ENCODE measurements at places on chromosomes 1 and 21.

DNA sequence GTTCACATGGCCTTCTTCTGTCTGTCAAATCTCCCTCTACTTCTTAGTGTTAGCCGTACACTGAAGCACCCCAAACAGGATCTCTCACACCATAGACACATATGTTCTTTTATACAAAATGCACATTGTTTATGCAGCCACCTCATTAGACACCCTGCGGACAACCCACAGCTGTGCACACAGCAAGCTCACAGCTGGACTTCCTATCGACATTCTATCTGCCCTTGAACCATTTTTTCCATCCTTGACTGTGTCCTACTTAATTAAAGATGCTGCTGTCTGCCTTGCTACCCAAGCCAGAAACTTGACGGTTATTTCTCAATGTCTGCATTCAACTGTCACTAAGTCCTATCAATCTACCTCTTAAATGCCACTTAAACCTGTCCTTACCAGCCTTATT lies 3.2 kb upstream of the ZBTB21 start:
- peaks cover 2% of the 10 kb centered on the region for H3K36me3 ChIP-seq
- H3K27ac ChIP-seq, result no peak overlapping the region
- DNase-seq, result no peak
- H3K27me3 ChIP-seq, result peaks cover 23% of the 10 kb centered on the region
- peaks cover 6% of the 10 kb centered on the region for H3K4me1 ChIP-seq

GRCh38 chr1:95278173-95279006 lies 44.4 kb downstream of the RWDD3 start:
- no peaks in the 10 kb centered on the region for H3K4me1 ChIP-seq
- H3K36me3 ChIP-seq, result no peaks in the 10 kb centered on the region
- peaks cover 2% of the 10 kb centered on the region for H3K27me3 ChIP-seq
- H3K4me3 ChIP-seq, result no peak overlapping the region

DNA sequence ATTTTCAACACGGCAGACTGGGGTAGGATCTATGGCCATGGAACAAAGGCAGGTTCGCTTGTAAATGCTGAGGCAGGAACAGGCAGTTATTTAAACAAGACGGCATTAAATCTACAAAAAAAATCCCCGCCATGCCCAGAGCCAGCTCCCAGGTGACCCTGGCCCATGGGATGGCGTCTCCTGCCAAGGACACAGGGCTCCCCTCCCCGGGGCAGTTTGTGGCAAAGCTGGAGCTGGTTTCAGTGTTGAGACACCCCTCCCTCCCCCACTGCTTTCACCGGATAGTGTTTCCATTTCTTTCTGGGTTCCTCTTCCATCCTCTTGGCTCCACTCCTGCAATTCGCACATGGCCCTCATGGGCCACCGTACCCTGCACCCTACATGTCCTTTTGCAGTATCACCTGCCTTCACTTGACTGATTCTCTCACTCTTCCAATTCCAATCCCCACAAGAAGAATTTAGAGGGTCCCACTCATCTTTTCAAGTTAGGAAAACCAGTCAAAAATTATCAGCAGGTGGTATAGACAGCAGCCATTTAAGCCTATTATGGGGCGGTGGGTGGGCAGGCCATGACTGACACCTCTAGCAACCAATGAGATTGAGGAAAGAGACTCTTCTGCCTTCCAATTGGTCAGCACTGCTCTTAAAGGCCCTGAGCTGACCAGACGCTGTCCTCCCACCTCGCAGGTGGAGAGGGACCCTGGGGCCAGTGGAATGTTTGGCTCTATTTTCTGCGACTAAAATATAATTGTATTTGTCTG lies 52.0 kb downstream of the OLIG1 start:
- peaks cover under 1% of the 10 kb centered on the region for H3K4me1 ChIP-seq
- no peak overlapping the region for H3K4me3 ChIP-seq
- no peak overlapping the region for H3K27ac ChIP-seq
- DNase-seq, result no peak
- no peaks in the 10 kb centered on the region for H3K36me3 ChIP-seq

DNA sequence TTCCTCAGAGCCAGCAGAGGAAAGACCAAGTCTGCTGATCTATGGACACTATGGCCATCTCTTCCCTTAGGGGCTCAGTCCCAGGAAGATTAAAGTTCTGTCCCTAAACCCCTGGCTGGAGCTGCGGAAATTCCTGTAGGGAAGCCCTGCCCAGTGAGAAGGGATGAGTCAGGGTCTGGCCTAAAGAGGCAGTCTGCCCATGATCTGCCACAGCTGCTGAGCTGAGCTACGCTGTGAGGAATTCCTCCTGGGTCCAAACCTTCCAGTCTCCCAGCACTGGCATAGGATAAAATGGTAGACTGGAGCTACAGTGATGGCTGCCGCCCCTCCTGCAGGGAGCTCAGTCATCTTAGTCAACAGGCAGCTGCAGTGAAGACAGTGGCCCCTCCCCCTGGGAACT lies 213.7 kb downstream of the BRINP2 start:
- no peak for DNase-seq
- H3K36me3 ChIP-seq, result no peaks in the 10 kb centered on the region

DNA sequence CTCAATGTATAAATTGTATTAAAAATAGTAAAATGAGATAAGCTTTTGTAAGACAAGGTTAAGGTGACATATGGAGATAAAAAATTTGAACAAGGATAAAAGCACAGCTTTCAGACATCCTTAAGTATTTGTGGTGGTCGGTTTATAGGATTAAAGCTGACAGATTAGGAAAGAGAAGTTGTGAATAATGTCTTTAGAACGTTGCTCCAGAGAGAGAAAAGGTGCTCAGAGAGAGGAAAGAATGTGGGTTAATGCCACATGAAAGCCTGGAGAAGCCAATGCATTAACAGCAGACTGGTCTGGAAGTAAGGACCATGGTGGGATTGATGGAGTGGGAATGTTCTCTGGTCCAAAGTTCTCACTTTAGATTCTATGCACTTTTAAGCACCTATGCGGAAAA lies 44.8 kb downstream of the ATP6V1G3 start:
- no peak overlapping the region for H3K4me3 ChIP-seq
- H3K27ac ChIP-seq, result no peak overlapping the region
- no peak for DNase-seq
- H3K27me3 ChIP-seq, result no peaks in the 10 kb centered on the region
- peaks cover 13% of the 10 kb centered on the region for H3K4me1 ChIP-seq

DNA sequence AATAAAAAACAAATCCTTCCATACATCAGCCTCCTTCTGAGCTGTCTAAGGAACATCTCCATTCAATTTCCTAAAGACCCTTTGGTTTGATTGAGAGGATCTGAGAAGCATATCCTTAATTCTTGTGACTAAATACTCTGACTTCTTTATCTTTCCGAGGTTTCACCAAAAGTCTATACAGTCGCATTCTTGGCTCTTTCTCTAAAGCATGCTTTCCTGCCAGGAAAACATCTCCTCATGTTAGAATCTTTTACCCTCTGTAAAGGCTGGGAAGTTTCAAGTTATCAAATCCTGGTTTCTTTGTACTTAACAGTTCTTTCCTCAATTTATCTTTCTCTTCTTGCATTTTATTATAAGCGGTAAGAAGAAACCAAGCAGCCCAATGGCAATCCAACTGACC lies 630.4 kb downstream of the PTPRC start:
- H3K27me3 ChIP-seq, result peaks cover 5% of the 10 kb centered on the region
- no peaks in the 10 kb centered on the region for H3K4me1 ChIP-seq
- no peak for DNase-seq

GRCh38 chr1:22767852-22768251 lies 57.2 kb downstream of the EPHB2 start:
- peaks cover 3% of the 10 kb centered on the region for H3K27me3 ChIP-seq
- peaks cover 7% of the 10 kb centered on the region for H3K4me1 ChIP-seq
- H3K4me3 ChIP-seq, result no peak overlapping the region
- H3K36me3 ChIP-seq, result no peaks in the 10 kb centered on the region
- H3K27ac ChIP-seq, result no peak overlapping the region
- no peak for DNase-seq

GRCh38 chr1:235259133-235259778 lies 68.7 kb downstream of the ARID4B start:
- H3K36me3 ChIP-seq, result peaks cover 12% of the 10 kb centered on the region
- no peak overlapping the region for H3K4me3 ChIP-seq
- H3K27me3 ChIP-seq, result no peaks in the 10 kb centered on the region
- DNase-seq, result no peak
- peaks cover 36% of the 10 kb centered on the region for H3K4me1 ChIP-seq
- H3K27ac ChIP-seq, result peak overlapping the region; percentile 45

DNA sequence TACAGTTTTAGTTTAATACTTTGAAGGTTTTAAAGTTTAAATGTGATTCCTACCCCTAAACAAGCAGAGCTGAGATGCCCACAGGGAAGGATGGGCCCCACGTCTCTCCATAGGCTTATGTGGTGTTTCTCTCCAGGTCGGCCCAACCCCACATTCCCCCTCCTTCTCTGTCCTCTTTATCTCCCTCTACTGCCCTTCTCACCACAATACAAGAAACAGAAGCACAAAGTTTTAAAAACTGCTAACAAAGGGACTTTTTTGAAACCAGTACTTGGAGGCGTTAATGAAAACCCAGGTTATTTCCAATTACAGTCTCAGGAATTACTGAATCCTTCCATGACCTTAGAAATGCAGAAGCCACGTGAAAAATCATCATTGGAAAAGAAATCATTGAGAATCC lies 324.0 kb downstream of the NTNG1 start:
- H3K4me1 ChIP-seq, result no peaks in the 10 kb centered on the region
- DNase-seq, result no peak
- no peak overlapping the region for H3K4me3 ChIP-seq
- no peaks in the 10 kb centered on the region for H3K36me3 ChIP-seq
- no peak overlapping the region for H3K27ac ChIP-seq

- no peak for DNase-seq
- H3K27ac ChIP-seq, result no peak overlapping the region
- peaks cover 8% of the 10 kb centered on the region for H3K4me1 ChIP-seq
These were observed 215.6 kb upstream of the B3GALT2 start for GRCh38 chr1:193402037-193402436.

GRCh38 chr21:18129526-18129925 lies 115.1 kb upstream of the CHODL start:
- H3K27ac ChIP-seq, result no peak overlapping the region
- H3K36me3 ChIP-seq, result no peaks in the 10 kb centered on the region
- H3K27me3 ChIP-seq, result no peaks in the 10 kb centered on the region
- no peaks in the 10 kb centered on the region for H3K4me1 ChIP-seq

DNA sequence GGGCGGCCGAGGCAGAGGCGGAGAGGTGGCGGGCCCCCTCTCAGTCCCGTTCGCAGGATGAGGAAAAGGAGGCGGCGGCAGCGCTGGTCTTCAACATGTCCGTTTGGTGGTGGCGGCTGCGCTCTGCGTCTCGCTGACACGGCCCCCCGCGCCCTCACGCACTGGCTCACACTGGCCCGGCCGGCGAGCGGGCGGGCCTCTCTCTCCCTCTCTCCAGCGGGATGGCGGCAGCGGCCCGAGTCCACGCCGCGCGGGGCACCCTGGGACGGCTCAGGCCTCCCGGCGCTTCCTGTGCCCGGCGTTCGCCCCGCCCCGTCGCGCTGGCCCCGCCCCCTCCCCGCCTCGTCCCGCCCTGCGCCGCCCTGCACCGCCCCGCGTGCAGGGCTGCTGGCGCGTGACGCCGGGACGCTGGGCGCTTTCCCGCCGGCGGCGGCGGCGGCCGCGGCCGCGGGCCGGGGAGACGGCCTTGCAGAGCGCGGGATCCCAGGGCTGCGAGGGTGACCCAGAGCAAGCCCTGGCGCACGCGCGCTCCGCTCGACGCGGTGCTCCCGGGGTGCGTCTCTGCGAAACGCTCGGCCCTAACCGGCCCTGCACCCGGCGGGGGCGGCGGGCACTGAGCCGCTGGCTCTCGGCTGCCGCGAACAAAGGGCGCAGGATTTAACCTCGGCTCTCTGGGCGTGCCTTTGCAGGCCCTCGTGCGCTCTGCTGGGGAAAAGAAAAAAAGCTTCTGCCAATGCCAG lies at the start of gene SCAF4:
TSS of gene SCAF4 (minus strand) at position 262 of the 740 bp plus-strand sequence. CDS start 426 bp downstream, outside the sequence.
- no peaks in the 10 kb centered on the region for H3K27me3 ChIP-seq
- H3K4me1 ChIP-seq, result peaks cover 11% of the 10 kb centered on the region
- peak within 1 kb of the TSS; percentile 84 for H3K4me3 ChIP-seq
- DNase-seq, result peak; percentile 85
- H3K36me3 ChIP-seq, result peaks cover 5% of the 10 kb centered on the region

DNA sequence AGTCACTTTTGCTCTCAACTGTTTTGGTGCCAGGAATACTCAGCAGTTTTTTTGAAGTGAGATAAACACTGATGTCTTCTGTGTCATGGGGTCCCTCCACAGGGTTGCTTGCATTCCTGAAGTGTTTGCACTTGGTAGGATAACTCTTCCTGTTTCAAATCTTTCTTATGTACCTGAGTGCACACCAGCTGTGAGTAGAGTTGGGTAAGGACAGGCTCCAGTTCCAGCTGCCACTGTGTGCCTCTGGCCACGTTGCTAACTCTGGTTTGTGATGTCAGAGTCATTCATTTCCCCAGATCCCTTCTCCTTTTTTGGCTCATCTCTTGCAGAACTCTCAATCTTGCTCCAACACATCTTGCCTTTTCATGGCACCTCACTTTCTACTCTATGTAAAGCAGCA lies 356.3 kb upstream of the B3GALT2 start:
- peak overlapping the region; percentile 4 for H3K4me3 ChIP-seq
- H3K27me3 ChIP-seq, result no peaks in the 10 kb centered on the region
- H3K27ac ChIP-seq, result peak overlapping the region; percentile 42
- peaks cover 54% of the 10 kb centered on the region for H3K4me1 ChIP-seq
